ENCODE measurements at places on chromosomes 6 and 20.
A peak's percentile ranks its signal among the peaks of the same experiment; 100 is the strongest.

DNA sequence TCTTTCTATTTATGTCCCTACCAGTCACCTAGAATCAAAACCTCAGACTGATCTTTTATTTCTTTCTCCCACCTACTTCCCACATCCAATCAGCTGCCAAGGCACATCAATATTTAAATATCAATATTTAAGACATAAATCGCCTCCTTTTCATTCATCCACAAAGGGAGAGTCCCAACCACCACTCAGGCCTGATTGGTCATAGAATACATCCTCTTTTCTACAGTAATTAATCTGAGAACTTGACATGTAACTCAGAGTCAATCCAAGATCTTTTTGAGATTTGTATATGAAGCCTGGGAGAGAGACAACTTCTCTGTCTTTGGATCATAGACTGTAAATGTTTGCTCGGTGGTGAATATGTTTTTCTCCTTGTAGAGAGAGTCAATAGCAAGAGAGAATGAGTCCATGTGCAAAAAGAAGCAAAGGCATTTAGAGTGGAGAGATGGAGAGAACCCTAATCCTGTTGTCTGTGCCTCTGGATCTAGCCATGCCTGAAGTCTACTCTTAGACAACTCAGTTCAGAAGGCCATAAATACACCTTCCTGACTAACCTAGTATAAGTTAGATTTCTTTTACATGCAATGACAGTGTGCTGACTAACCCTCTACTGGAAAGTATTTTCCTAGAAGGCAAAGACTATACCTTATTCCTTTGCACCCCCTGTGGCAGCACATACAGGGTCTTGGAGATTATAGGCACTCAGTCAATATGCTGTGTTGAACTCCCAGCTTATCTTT, 12.1 kb upstream of the NEDD9 start:
- no peak for DNase-seq

GRCh38 chr6:131682442-131682841, 18.8 kb downstream of the OR2A4 start:
- DNase-seq, result no peak

- peak; percentile 39 for DNase-seq
Measured at GRCh38 chr20:44069203-44070011, 117.6 kb downstream of the JPH2 start.

GRCh38 chr6:1574083-1574761, 35.5 kb upstream of the FOXC1 start:
- DNase-seq, result no peak

DNA sequence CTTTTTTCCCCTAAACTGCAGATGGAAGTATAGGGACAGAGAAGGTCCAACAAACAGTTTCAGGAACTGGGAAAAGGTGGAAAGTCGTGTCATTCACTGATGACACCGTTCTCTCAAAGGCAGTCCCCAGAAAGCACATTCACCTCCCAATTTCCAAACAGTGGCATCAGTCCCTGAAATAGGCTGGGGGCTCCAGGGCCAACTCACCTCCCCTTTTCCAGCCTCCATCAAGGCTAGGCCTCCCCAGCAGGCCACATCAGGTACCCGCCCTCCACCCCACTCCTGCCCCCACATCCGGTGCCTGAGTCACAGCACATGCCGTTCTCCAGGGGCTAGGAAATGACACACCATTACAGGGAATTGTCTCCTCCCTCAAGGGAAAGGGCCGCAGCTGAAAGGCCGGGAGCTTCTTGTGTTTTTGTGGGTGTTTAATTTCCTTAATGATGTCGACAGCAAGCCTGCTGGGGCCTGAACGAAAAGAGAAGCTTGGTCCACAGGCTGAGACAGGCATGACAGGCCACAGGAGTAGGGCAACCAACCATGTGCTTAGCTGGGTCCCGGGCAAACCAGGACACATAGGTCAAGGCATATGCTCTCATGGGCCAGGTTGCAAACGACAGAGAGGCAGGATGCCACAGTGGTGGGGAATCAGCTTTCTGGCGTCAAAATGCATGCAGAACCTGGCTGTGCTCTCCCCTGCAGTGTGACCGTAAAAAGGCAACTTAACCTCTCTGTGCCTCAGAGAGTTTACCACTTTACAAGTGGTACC, 39.2 kb downstream of the ZMYND8 start:
- peak; percentile 38 for DNase-seq

GRCh38 chr6:20688710-20689500, 154.6 kb downstream of the CDKAL1 start:
- DNase-seq, result no peak

DNA sequence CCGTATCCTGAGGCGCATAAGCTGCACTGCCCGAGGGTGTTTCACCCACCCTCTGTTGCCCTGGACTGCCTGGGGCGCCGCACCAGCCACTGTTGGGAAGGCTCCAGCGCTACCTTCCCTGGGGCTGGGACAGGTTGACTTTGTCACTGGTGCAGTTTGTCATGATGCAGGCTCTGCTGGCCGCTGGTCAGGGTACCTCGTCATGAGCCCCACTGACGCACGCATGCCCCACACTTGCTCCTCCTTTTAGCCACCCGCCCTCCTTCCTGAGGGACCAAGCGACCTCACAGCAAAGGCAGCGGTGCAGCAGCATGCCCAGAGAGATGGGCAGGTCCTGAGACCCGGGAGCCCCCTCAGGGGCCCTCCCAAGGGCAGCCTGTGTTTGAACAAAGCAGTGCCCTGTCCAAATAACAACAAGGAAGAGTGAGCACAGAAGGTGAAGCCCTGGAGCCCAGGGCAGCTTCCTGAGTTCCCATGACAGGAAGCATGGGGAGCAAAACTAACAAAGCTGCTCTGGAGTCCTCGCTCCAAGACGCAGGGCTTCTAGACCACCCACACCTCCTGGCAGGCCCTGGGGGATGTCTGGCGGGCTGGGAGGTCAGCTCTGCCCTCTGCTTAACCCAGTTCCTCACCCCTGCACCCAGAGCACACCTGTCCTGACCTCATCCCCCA, 50.1 kb upstream of the SMOC2 start:
- DNase-seq, result no peak

DNA sequence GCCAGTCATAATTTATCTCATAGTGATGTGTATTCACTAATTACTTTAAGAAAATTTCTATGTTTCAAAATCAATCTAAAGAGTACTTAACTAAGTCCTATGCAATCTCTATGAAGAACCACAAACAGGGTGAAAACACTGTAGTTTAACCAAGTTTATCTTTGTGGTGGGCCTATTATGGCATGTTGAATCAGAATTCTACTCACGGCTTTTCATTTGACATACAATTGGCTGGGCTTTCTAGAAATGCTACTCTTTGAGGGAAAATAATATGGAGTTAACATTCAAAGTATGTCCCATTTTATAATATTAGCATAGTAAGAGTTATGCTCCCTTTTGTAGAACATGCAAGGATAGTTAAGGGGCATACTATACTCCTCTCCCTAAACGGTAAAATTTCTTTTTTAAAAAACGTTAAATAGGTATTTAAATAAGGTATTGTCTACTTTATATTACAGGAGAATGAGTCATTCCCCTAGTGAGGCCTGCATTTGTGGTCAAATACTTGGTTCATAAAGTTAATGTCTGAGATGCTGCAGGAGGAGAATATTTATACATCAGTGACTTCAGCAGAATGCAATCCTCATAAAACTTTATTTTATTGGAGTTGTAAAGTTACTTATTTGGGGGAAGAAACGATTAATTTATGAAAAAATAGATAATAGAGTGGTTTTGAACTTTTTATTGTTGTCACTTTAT, 1.8 kb downstream of the MOXD1 start:
- DNase-seq, result no peak

GRCh38 chr6:113763876-113764275, 93.3 kb upstream of the MARCKS start:
- no peak for DNase-seq

DNA sequence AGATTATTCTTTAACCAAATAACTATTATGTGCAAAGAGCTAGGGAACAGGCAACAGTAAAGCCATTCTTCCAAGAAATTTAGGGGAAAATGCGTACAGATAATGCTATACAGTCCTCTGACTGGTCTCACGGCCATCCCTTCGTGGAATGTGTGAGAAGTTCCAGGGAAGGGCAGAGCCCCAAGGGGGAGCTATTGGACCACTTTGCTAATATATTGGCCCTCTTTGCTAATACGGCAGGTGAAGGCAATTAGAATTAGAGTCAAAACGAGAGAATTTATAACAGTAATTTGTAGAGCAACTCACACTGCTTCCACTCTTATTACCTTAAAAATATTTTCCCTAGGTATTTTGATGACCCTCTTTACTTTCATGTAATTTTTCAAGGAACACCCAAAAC, 140.4 kb downstream of the IMPG1 start:
- no peak for DNase-seq

DNA sequence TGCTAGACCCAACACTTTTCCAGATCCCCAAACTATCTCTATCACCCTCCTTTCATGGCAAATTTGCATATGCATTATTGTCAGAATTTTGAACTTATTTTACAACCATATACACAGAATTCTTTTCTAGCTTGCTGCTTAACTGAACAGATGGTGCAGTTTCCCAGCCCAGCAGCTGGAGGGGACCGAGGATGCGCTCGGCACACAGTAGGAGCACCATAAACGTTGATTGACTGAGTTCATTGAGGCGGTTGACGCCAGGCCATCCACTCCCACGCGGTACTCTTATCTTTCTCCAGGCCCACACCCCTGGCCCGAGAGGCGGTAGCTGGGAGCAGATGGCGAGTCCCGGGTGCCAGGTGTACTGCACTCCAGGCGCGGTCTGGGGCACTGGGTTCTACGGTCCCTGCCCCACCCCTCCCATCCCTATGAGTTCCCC, 6.8 kb upstream of the SOX4 start:
- no peak for DNase-seq

DNA sequence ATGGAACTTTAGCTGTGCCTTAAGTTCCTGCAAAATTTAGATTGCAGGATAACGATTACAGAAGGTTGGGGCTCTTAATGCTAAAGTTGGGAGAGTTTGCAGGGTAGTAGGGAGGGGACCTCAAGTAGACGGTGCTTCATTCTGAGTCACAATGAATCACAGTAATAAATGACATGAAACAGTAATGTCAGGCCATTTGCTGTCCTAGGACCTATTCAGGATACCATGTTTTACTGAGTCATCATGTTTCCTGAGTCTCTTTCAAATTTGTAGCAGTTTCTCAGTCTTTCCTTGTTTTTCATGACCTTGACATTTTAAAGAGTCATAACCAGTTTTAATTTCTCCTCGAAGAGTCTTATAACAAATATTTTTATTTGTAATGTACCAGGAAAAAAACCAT, 406.9 kb upstream of the MAP3K7 start:
- DNase-seq, result no peak

GRCh38 chr6:1111361-1111760, 200.5 kb upstream of the FOXQ1 start:
- no peak for DNase-seq

GRCh38 chr6:21749754-21750153, 156.2 kb downstream of the SOX4 start:
- no peak for DNase-seq

DNA sequence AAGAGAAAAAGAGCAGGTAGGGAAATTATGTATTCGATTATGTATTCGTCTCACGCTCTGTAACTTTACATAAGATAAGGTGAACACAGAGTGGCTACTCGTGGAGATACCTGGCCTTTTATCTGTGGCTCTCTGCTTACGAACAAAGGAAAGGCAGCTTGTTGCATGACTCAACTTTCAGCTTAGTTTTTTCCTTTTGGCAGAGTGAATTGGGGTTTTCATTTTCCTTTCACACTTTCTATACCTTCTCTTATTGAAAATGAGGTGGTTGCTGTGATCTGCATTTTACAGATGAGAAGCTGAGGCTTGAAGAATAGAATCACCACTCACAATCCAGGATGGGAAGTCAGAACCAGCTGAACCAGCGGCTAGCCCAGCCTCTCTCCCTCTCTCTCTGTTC, 13.3 kb upstream of the KCNK15 start:
- DNase-seq, result no peak

GRCh38 chr6:118297821-118298220, 250.3 kb upstream of the PLN start:
- DNase-seq, result no peak

- DNase-seq, result no peak
Measured at GRCh38 chr6:33549196-33549595, 30.9 kb downstream of the BAK1 start.

- DNase-seq, result no peak
Measured at GRCh38 chr20:48606841-48607543, 220.8 kb downstream of the PREX1 start.

DNA sequence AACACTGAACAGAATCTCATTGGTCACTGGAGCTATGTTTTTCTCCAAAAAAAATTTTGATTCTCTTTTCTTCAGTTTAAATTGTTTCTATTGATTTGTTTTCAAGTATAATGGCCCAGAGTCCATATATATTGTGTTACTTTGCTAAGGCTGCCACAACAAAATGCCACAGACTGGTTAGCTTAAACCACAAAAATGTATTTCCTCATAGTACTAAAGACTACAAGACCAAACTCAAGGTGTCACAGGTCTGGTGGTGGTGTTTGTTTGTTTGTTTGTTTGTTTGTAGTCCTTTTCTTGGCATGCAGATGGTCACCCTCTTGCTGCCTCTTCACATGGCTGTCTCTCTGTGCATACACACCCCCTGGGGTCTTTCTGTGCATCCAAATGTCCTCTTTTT, 34.0 kb downstream of the BMP5 start:
- DNase-seq, result no peak

DNA sequence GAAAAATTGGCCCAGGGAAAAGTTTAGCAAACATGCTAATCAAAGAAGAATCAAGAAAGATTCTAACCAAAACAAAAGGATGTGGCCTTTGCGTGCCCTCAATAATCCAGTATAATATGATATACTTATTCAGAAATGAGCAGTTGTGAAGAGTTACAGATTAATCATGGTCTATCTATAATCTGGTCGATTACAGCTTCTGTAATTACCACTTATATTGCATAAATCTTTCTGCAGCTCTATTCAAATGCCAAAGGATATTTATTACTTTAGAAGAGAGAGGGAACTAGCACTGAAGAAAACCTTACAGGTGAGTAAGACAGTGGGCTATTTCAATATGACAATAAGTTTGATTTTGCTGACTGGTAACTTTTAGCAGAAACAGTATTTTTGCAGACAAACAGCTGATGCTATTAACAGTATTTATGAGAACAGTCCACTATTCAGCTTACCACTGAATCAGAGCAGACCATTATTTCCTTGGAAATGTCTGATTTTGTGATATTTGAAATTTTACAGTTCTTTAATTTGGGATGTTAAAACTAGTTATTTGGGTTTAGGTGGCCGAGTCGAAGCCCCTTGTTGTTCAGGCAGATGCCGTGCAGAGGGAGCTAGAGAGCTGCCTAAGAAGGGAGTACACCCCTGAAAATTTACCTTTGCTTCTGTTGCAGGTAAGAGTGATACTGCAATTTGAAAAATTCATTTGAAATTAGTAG, 92.2 kb downstream of the CEP57L1 start:
- DNase-seq, result peak; percentile 46
